ENCODE measurements at places on chromosomes 6 and 20.

- DNase-seq, result no peak
These were observed 380.0 kb downstream of the BTBD9 start for GRCh38 chr6:38259736-38260135.

GRCh38 chr6:106746652-106747051 is 117.3 kb downstream of the QRSL1 start:
- DNase-seq, result no peak

GRCh38 chr6:74717591-74717990 is 488.3 kb downstream of the COL12A1 start:
- DNase-seq, result no peak

- no peak for DNase-seq
These were observed 112.9 kb downstream of the ARMC2 start for GRCh38 chr6:108961077-108961476.

DNA sequence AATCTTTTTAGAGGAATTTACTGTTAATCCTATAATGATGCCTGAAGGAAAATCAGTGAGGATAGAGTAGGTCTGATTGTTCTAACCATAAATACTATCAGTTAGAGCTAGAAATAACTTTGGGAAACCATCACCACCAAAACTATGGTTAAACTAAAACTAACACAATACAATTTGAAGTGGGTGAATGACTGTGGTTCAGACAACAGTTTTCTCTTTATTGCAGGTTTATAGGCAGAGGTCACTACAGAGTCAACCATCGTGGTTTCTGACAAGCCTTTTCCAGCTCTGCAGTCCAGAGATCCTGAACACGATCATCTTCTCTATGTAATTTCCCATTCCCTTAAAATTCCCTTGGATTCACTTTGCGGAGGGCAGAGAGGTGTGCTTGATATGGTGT is 134.3 kb downstream of the IBTK start:
- DNase-seq, result no peak

DNA sequence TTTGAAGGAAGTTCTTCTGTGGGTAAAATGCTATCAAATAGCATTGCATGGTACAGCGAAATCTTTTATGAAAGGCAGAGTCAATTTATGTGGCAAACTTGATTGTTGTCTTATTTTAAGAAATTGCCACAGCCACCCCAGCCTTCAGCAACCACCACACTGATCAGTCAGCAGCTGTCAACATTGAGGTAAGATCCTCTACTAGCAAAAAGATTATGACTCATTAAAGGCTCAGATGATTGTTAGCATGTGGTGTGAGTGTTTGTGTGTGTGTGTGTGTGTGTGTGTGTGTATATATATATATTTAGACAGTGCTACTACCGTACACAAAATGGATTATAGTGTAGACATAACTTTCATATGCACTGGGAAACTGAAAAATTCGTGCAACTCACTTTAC is 27.8 kb downstream of the LRRN4 start:
- DNase-seq, result no peak

GRCh38 chr6:83615025-83615999 is 93.6 kb downstream of the SNAP91 start:
- peak; percentile 10 for DNase-seq

- no peak for DNase-seq
These were observed 568.6 kb downstream of the HAO1 start for GRCh38 chr20:7371518-7372163.

DNA sequence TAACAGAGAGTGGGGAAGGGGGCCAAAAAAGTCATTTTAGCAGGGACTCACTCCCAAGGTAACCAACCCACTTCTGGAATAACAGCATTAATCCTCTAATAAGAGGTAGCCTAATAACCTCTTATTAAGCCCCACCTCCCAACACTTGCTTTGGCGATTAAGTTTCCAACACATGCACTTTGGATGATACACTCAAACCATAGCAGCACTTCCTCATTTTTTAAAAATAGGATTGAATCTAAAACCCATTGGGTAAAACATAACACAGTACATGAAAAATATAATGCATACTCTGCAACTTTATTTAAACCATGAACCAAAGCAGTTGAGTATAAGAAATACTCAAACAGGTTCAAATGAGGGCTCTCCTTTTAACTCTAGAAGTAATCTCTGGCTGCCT is 318.3 kb downstream of the HACE1 start:
- no peak for DNase-seq

GRCh38 chr20:49104365-49104648 is 58.2 kb downstream of the CSE1L start:
- no peak for DNase-seq

GRCh38 chr20:62738025-62738881 is 29.6 kb downstream of the NTSR1 start:
- no peak for DNase-seq

DNA sequence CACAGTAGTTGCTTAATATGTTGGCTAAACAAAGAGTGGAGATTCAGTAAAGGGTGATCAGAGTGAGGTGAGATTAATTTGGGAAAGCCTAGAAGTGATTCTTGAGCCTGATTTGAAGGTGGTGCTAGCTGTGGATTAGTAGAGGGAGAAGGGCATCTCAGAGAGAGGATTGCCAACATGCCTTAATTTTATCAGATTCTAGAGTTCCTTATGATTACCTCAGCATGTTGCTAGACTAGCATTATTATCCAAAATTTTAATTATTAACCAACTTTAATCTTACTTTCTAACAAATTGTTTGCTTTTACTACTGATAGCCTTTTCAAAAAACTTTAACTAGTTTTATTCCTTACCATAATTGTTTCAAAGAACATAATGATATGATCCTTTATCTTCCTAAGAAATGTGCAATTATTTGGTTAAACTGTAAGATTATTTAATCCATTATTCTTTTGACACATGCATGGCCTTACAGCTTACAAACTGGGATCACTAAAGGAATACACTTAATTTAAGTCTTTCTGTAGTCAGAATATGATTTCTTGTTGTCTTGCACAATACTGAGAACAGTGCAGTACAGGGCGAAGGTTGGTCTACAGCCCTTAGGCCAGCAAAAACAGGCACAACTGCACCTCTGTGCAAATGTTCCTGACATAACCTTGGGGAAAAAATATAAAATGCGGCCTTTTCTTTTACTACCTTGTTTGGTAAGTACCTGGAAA is 88.9 kb downstream of the SLC16A10 start:
- no peak for DNase-seq

DNA sequence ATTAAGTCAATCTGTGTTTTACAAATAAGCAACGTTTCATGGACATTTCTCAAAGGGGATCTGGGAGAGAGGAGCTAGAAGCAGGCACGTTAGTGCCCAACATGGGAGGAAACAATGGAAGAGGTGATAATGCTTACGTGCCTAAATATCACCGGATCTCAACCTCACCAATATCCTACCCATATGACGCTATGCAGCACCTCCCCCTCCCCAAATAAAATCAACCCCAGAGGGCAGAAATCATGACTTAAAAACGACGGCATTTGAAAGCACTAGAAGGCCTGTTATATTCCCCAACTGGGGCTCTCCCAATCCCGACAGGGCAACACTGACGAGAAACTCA is 425 bp downstream of the HBS1L start:
- no peak for DNase-seq

GRCh38 chr20:11267762-11268335 is 594.0 kb upstream of the JAG1 start:
- no peak for DNase-seq

DNA sequence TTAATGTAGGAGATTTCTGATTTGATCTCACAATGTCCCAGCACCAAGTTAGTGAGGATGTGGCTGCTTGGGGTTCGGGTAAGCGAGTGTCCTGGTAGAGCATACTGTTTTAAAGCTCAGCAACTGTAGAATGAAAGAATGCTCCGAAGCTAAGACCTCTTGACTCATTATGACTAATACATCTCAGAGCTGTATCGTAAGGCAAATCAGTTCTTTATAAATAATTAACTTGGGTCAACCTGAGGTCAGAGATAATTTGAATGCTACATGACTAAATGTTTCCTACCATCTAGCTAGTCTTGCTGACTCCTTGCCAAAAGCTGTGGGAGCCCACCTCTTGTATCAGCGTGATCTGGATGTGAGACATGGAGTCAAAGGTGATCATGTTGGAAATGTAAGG is 128.8 kb upstream of the PDE7B start:
- peak; percentile 59 for DNase-seq

DNA sequence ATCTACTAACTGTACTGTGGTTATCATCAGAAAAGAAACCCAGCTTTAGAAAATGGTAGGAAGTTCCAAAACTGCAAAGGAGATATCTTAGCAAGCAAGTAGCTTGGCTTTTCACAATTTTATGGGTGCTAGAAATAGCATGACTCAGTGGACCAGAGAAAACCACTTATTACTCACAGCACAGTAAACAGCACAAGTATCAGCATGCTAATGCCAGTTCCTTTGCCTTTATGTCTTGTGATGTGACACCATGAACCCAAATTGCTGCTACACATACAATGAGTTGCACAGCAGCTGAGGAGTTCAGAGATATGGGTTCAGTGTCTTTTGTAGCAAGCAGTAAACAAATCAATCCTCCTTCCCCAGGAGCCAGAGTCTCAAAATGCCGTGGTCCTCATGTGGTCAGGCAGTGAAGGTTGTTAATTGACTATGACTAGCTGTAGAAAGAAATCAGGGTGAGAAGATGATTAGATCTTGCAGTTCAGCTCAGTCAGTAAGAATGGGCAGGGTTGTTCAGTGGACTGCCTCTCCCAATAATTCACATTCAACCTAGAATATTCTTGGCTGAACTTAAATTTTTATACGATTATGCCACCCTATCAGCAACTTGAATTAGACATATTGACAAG is 73.3 kb downstream of the OPRM1 start:
- no peak for DNase-seq

DNA sequence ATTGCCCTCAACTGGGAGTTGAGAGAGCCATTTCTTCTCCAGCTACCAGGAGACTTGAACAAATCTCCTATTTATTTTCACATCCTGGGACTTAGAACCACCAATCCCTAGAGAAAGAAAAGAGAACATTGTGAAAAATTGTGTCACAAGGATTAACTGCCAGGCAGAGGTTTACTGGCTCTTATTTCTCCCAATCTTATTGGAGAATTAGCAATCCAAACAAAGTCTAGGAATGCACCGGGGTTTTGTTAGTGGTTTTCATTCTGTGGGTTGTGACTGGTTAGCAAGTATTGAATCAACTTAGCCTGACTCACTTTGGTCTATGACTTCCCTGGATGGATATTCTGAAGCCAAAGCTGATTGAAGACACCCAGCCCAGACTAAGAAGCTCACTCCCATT is 21.2 kb upstream of the ENPP5 start:
- DNase-seq, result peak; percentile 43

GRCh38 chr20:34709831-34710567 is 5.9 kb downstream of the TP53INP2 start:
- peak; percentile 16 for DNase-seq

DNA sequence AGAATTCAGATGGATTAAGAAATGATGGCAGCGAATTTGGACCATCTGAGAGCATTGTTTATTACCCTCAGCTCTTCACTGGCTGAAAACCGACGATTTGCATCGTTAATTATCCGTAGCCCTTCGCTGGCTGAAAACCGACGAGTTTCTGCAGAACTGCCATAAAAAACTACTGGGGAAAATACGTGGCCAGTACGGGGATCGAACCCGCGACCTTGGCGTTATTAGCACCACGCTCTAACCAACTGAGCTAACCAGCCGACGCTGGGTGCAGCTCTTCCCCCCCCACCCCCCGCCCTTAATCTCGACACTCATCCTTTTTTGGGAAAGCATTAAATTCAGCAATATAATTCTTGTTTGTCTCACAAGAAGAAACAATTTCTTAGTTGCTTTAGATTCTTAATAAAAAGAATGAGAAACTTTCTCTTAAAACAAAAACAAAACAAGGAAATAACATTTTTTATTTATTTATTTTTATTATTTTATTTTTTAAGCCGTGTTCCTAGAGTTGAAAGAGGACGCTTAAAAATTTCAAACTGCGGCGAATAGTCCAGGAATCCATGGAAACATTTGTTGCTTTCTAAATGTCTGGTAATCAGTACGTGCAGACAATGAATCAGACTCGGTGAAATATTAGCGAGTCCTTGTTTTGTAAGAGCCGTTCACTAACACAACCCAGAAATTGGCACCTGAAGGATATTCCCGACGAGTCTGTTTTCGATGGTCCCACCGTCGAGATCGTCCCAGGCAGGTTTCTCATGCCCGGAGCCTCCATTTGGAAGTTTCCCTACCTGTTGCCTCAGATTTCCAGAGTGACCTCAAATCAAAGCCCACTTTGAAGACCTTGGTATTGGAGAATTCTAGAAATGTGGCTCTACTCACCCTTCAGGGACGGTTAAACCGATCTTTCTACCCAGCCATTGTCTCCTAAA is 27.8 kb downstream of the PRSS16 start:
- no peak for DNase-seq

DNA sequence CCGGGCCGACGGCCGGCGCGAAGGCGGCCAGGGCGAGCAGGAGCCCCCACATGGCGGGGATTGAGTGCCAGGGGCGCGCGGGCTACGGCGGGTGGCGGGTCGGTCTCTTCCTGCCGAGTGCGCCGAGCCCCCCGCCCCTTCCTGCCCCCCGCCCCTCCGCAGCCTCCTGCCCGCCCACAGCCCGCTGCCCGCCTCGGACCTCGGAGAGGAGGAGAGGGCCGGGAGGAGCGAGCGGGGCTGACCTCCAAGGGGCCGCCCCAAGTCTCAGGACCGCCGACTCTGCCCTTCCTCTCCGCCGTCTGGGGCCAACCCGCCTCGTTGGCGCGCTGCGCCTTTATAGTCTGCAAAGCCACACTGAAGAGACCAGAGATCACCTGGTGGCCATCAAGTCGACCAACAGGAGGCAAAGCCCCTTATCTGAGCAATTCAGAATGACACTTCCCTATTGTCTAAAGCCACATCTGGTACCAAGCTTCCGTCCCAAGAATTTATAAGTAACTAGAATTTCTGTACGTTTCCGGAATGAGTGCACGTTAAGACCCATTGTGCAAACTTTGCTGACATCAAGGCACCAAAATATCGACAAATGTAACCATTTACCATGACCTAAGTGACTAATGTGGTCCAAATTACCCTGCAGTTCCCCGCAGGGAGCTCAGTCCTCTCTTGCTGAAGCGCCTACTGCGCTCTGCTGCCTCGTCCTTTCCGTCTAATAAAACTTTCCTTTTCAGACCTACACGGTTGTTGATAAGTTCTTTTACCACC is at the start of gene CPXM1:
Gene CPXM1 (minus strand): TSS at position 107 of the 765 bp plus-strand sequence. CDS start 55 bp downstream, at position 52.
- DNase-seq, result no peak

- DNase-seq, result no peak
These were observed 86.8 kb downstream of the CDC40 start for GRCh38 chr6:110266996-110267395.

GRCh38 chr20:14879839-14880238 is 542.4 kb upstream of the FLRT3 start:
- no peak for DNase-seq

- no peak for DNase-seq
These were observed 72.9 kb upstream of the GLP1R start for GRCh38 chr6:38975621-38976049.

GRCh38 chr6:4606016-4606415 is 170.2 kb upstream of the CDYL start:
- no peak for DNase-seq

All from amniotic stem cell (primary cell).